ENCODE measurements at places on chromosomes 5 and 9.
A peak's percentile ranks its signal among the peaks of the same experiment; 100 is the strongest.

DNA sequence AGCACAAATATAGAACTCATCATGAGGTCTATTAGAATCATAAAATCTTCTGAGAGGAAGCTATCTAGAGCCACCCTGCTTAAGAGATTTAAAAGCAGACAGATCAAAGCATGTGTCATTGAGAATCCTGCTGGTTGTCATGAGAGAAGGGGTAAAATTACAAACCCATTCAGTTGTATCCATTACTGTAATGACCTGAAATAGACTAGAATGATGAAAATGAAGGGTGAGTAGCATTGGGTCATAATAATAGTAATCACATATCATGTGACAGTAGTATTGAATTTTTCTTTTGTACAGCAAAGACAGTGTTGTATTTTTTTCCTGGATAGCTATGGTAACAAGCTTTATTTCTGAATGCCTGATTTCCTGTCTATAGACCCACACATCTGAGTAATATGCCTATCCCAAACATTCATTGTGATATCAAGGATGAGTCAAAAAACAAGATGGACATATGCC lies 149.0 kb downstream of the PDE4D start:
- no peak for DNase-seq

- DNase-seq = no peak
These were observed 205.1 kb downstream of the SNCAIP start for GRCh38 chr5:122517091-122517490.

DNA sequence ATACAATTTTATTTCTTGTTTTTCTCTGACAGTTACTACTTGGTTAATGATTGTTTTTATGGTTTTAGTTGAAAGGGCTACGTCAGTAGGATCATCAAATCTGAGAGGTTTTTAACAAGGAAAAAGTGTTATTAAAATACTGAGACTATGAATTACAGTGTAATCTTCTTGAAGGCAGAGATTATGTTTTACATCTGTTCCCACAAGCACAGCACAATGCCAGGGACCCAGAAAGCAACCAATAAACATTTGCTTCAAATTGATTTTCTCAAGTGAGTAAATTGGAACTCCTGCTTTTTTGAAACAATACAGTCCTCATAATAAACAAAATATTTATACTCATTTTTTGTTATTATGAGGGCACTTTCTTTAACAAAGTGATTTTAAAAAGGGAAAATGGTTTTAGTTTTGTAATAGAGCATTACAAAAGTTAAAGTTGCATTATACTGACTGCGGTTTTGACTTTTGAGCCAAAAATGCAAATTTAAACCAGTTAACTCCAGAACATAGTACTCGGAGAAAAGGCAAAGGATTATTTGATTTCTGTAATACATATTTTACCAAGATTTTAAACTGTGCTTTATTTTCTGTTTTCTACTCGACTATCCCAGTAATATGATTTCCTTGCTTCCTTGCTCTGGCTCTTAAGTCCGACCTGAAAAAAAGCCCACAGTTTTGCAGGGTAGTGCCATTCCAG lies 176.9 kb downstream of the GDNF start:
- no peak for DNase-seq

DNA sequence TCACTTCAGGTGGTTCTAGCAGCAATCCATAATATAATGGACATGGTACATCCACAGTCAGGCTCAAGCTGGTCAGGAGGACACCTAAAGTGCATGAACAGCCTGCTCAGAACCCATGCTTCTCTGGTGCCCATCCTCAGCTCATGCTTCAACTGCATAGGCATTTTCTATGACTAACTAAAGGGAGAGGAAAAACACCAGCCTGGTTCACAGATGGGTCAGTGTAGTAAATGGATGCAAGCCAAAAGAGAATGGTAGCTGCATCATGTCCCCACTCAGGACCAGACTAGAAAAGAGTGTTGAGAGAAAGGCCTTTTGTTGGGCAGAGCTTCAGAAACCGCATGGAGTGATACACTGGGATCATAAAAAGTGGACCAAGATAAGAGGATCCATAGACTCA lies 556.6 kb downstream of the TLE1 start:
- DNase-seq = no peak

DNA sequence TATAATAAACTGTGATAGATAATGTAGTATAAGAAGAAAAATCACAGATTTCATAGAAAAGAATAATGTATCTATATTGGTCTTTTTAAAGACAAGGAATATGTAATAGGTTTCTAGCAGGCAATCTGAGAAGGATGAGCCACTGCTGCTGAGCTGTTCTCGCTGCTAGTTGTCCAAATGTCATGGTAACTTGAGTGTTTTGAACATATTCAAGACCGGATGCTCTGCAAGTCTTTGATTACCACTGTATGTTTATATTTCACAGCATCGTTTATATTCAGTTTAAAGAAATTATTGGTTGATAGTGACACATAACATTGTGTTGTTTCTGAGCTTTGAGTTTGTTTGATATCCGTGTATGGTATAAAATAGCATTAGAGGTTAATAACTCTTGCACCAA lies 9.6 kb downstream of the C5orf47 start:
- no peak for DNase-seq

- no peak for DNase-seq
These were observed 27.6 kb downstream of the COL15A1 start for GRCh38 chr9:98971168-98971914.

DNA sequence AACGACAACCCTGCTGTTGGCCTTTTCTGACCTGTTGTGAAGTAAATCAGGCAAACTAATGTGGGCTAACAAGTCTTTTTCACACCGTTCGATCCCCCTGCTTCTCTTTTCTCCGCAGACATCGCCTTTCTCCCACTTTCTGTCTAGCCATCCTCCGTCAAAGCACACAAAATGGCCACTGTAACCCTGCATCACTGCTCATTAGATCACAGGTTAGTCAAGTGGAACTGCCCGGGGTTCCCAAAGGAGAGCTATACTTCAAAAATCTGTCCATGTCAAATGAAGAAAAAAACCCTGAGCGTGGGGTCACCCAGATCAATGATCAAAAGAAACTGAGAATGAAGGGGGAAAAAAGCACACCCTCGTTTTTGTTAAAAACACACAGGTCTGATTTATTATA lies 212.1 kb downstream of the ARL15 start:
- DNase-seq = no peak

DNA sequence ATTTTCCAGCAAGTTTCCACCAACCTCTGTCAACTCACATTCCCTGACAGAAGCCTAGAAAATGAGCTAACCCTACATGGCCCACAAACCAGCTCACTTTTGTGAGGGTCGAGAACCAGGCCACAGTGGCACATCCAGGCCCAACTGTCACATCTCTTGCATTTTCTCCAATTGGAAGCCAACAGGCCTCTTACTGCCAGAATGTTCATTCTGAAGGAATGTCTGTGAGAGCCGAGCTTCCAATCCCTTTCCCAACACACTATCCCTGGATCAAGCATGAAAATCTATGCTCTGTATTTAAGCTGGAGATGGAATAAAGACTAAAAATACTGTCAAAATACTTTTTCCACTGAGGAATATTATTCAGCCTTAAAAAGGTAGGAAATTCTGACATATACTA lies 20.0 kb downstream of the MARCHF3 start:
- DNase-seq = no peak

DNA sequence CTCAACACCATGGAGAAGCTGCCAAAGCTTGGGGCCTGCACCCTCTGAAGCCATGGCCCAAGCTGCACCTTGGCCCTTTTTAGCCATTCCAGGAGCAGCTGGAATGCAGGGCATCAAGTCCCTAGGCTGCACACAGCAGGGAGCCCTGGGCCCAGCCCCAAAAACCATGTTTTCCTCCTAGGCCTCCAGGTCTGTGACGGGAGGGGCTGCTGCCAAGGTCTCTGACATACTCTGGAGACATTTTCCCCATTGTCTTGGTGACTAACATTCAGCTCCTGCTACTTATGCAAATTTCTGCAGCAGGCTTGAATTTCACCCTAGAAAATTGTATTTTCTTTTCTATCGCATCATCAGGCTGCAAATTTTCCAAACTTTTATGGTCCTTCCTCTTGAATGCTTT lies 64.6 kb downstream of the ELOVL7 start:
- DNase-seq = no peak

DNA sequence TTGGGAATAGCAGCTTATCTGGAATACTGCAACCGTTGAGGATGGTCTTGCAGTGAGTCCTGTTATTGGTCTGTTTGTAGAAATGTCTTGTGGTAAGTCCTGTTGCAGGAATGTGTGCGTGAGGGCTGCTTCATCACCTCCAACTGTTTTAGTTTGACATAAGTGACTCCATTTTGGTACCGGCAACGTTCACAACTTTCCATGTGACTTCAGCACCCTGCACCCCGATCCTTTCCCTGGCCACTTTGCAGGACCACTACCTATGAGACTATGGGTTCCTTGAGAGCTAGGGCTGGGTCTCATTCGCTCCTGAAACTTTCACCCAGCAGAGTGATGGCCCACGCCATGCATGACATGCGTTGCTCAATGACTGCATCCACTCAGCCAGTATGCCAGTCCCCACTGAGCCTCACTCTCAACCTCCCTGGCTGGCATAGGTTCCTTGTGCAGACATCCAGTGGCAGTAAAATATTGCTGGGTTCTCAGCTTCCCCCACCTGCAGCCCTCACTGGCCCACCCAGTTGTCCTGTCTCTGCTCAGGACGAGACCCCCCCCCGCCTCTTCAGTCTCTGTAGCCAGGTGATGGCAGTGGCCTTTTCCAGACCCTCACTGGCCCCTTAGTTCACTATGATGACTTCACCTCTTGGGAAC lies 8.0 kb downstream of the SURF6 start:
- DNase-seq = no peak

DNA sequence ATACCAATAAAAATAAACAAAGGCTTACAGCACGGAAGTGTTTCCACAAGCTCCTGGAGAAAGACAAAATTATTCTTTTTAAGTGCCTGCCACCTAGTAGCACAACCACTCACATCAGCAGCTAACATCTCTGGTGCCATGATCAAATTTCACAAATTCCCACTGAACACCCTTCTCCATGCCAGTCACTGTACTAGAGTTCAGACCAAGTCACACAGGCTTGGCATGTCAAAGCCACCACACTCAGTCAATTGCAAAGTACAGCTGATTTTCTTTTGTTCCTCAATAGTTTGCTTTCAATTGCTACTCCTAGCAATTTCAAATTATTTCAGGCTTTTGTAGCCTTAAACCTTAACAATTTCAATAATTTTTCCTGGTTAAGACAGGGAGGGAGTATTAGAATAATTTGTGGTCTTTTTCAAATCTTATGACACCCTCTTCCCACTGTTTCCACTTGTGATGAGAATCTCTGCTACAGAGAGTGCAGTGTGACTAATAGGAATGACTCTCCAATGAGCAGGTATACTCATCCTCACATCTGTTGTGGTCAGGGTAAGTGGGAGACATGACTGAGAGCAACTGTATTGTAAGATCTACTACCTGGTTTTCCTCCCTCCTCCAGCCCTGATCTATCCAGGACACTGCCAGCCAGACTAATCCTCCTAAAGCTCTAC lies 46.2 kb downstream of the RNF145 start:
- DNase-seq = no peak

DNA sequence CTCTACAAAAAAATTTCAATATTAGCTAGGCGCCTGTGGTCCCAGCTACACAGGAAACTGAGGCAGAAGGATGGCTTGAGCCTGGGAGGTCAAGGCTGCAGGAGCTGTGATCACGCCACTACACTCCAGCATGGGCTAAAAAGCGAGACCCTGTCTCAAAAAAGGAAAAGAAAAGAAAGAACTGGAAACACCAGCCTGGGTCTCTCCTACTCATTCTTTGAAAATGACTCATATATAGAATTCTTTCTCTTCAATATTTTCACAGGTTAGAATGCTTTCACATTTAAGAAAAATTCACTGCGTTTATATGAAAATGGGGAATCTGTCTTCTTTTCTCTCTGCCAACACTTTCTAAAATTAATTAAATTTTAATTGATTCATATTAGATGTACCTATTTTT lies 115.6 kb downstream of the TRPM6 start:
- peak; percentile 32 for DNase-seq

DNA sequence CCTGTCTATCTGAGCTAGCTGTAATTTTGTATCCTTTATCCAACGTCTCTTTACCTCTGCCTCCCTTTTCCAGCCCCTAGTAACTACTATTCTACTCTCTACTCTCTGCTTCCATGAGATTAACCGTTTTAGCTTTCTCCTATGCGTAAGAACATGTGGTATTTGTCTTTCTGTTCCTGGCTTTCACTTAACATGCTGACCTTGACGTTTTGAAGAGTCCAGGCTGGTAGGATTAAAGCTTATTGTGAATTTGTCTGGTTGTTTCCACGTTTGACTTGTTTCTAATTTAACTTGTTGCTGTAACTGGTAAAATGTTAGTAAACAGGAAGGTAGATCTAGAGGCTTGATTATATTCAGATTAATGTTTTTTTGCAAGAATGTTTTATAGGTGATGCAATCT lies 385.3 kb downstream of the PSAT1 start:
- DNase-seq = no peak
